Type B pancreatic cell (in vitro differentiated cells): ENCODE measurements at places on chromosomes 5 and 9.

DNA sequence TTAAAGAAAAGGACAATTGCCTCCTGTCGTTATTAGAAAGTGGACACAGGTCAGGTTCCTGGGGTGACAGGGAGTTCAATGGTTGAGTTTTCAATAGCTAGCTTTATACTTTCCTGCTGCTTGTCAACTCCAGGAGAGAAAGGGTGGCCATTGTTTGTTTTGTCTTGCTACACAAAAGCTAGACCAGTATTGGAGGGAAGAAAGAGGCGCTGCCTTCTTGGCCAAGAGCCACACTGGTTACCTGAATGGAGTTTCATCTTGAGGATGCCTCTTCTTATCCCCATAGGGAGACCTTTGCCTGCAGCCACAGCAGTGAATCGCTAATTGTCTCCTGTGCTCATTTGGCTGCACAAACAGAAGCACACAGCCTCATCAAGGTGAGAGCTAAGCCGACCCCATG lies 279.4 kb upstream of the GRIA1 start:
- no peak for DNase-seq

DNA sequence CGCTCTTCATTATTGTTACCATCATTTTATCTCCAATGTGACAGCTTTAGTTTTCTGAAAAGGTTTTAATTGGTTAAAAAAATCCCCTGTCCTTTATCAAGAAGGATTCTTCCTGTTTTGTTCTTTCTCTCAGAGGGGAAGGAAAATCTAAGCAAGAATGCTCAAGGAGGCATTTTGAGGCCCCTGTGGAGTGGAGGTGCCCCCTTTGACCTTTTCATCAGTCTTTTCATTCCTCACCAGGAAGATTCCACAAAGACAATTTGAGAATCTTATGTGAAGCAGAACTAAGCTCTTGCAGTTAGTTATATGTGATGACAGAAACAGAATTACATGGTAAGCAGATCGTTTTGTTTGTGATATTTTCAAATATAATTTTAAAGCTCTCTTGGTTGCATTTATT lies 489.6 kb downstream of the MAN2A1 start:
- DNase-seq = no peak

DNA sequence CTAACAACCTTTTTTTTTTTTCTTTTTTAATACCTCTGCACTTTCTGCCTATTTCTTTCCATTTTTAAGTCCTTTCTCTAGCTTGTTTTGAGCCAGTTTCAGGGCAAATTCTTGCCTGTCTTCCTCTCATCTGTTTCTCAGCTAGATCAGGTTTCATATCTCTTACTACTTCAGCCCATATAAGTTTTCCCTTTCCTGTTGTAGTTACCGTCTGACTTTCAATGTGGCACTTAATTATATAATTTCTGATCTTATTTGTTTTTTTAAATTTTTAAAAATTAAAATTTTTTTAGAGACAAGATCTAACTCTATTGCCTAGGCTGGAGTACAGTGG lies 104.7 kb upstream of the ELL2 start:
- DNase-seq = no peak

DNA sequence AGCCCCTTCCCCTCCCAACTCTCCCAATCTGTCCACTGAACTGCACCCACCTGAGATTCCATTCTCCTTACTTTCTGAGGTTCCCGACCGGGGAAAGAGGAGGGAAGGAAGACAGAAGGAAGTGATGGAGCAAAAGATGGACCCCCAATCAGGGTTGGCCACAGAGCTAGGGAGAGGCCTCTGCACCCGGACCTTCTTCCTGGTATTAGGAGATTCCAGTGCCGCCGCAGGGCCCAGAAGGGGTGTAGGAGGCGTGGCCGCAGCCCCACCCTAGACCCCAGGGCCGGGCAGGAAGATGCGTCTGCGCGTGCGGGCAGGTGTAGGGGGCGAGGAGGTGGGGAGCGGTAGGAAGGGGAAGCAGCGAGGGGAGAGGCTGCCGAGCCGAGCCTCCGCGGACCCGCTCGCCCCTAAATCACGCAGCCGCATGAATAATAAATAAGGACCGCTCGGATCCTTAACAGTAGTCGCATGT lies 104.2 kb upstream of the MVB12B start:
- no peak for DNase-seq

DNA sequence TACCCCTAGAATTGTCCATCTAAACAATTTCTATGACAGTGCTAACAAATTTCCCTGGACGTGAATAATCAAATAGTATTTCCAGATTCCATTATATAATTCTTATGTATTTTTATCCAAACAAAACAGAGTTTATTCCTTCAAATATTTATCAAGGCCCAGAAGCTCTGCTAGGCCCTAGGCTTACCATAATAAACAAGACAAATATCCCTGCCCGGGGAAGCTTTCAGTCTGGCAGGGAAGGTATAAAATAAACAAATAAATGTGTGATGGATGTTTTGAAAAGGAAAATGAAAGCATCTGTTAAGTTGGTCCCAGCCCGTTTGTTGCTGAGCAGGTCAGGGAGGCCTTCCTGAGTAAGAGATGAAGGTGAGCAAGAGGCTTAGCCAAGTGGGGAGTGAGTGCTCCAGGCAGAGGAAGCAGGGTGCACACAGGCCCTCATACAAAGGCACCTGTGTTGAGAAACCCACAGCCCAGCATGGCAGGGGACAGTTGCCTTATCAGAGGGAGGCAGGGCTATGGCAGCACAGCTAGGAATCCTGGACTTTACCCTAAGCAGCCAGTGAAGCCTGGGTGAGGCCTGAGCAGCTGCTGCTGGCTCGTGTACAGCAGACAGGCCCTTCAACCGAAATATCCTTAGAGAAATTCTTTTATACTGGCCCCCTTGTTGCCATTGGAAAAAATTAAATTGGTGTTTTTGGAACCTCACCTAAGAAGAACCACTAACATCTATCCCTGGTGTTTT lies 7.7 kb upstream of the SLC35D2 start:
- DNase-seq = no peak

- no peak for DNase-seq
Measured at GRCh38 chr9:91900797-91901177, 49.2 kb downstream of the ROR2 start.

GRCh38 chr5:127867022-127867783 lies 164.0 kb downstream of the CCDC192 start:
- no peak for DNase-seq

DNA sequence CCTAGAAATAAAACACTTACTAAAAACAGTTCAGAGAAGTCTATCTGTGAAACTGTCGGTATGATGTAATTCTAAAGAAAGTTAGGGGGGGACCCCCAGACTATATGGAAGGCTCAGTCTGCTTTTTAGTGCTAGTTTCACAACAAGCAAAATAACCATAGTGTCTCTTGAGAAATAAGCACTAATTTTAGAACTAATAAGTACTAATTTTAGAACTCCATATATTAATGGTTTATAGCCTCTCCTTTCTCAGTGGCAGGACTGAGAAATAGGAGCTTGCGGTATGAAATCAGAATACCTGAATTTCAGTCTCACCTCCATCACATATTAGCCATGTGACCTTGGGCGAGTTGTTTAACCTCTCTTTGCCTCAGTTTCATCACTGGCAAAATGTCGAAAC lies 1.4 kb upstream of the PHF24 start:
- no peak for DNase-seq

DNA sequence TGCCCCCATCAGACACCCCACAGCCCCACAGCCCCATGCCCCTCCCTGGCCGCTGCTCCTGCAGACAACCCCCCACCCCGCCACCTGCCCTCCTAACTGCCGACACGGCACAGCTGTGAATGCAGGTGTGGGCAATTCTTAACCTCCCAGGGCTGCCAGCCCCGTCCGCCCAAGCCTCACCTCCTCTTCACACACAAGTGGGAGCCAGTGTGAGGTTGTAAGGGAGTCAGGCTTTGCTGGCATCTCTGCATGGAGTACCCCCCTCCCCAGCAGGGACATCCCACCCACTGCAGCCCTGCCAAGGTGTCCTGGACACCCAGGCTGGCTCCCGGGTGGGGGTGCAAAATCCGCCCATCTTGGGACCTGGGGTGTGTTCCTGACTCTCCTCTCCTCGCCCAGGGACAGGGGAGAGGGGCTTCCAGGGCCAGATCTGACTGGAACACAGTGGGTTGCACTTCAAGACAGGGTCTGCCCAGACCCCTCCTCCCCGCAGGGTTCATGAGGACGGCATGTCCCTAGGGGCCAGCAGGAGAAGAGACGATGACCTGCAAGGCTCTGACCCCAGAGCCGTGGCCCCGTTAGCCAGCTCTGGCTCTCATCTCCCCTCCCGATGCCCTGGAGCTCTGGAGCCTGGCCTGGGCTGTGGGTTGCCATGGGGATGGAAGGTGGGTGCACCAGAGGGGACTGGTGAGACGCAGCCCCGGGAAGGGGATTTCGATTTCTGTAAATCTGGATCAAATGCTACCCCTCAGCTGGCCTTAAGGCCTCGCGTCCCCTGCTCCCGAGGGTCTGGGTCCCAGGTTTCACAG lies 34.4 kb downstream of the SARDH start:
- DNase-seq = no peak

DNA sequence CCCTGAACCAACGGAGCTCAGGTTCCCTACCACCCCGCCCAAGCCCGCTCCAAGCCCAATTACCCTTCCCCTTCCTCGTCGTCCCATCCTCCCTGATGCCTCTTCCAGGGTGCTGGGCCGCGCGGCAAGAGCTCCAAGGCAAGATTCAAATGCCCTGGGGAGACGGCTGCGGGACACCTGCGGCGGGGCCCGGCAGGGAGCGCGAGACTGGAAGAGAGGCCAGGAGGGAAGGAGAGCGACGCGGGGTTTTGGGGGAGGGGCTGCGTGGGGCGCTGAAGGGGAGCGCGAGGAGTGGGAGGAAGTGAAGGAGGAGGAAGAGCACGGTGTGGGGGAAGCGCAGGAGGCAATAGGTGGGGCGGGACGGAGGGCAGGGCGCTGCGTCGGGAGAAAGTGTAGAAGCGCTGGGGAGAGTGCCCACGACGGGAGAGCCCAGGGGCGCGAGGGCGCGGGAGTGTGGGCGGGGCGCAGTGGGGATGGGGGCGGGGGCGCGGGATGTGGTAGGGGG lies 975 bp upstream of the NXNL2 start:
- no peak for DNase-seq

DNA sequence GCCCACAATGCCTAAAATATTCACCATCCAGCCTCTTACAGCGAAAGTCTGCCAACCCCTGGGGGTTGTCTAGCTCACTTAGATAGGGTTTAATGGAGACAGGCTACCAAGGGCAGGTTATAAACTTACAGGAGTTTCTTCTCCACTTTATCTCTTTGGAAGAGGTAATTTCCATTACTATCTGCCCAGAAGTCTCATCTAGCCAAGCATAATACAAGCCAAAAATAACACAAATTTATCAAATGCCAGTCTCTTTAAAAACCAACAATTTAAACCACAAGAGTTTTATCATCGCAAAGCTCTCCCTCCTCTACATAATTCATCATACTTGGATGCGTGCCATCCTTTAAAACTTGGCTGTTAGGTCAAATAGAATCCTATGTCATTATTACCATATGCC lies 6.2 kb downstream of the RBM22 start:
- DNase-seq = no peak

- no peak for DNase-seq
Measured at GRCh38 chr5:133272345-133272744, 220.5 kb downstream of the HSPA4 start.

DNA sequence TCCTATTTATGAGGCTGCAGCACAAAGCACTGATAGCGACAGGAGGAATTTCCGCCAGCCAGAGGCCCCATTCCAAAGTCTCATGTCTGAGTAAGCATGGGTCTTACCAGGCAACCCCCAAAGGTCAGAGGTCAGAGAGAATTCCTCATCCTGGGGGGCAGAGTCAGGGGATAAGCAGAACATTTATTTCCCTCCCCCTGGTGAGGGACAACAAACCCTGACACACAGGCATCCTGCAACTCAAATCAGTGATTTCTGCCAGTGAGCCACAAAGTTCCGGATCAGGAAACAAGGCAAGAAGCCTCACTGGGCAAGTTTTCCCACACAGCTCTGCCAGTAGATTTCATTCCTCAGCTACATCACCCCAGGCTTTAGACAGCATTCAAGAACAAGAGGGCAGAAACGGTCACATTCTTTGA lies 37.0 kb downstream of the ADAMTS12 start:
- DNase-seq = no peak

DNA sequence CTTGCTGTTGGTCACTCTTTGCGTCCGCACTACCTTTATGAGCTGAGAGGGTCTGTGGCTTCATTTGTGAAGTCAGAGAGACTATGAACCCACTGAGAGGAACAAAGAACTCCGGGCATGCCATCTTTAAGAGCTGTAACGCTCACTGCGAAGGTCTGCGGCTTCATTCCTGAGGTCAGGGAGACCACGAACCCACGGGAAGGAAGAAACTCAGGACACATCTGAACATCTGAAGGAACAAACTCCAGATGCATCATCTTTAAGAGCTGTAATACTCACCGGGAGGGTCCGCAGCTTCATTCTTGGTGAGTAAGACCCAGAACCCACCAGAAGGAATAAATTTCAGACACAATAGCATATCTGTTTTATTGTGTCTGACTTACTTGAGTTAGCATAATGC lies 19.2 kb downstream of the GCNT1 start:
- no peak for DNase-seq

DNA sequence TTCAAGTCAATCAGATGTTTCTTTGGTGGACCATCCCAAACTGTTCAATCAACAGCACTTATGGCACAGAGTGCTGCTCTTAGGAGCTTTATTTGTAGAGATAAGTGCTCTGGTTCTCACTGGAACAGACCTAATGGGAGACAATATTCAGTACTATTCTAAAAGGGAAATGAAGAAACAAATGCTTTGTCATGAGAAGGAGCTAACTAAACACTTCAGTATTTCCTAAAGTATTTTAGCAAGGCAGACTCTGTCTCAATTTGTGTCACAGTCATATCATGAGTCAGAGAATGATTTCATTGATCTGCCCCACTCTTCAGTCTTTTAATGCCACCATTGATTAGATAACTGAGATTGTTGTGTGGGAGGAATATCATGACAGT lies 175.3 kb downstream of the SLF1 start:
- no peak for DNase-seq

DNA sequence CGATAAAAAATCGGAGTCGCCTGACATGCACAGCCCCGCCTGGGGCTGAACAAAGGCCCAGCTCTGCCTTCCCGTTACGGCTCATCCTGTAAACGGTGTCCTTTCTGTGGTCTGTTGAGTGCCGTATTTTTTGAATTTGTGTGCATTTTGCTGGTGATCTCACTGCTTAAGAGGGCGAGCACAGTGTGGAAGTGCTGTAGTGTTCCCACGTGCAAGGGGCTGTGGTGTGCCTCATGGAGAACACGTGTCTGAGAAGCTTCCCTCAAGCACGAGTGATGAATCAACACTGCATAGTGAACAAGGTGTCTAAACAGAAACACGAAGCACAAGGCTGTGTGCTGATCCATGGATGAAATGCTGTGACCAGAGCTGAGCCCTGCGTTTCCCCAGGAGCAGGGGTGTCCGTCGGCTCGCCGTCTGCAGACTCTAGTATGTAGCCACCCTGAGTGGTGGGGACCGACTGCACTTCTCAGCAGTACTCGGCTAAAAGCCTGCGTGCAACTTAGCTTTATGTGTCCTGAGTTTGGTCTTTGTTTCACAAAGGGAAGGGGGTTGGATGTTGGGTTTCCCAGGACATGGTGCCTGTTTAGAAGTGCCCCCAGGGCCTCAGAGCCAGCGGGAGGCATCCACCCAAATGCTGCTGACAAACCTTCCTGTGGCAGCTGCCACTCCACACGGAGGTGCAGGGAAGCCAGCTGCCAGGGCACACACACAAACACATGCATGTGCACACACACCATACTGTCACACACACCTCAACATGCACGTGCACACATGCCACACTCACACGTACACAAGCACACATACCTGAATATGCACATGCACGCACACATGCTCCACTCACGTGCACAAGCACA lies 77.2 kb upstream of the IRX4 start:
- no peak for DNase-seq
